Stimulated activated CD8-positive, alpha-beta memory T cell treated with anti-CD3 and anti-CD28 coated beads, Interleukin-2, amount 100 ng/mL, for 48 hours (primary cell): ENCODE measurements at places on chromosomes 2 and 18.

GRCh38 chr2:187482796-187483195, 34.7 kb upstream of the CALCRL start:
- DNase-seq, result no peak

GRCh38 chr2:15359716-15360531, 201.2 kb downstream of the NBAS start:
- DNase-seq, result no peak

DNA sequence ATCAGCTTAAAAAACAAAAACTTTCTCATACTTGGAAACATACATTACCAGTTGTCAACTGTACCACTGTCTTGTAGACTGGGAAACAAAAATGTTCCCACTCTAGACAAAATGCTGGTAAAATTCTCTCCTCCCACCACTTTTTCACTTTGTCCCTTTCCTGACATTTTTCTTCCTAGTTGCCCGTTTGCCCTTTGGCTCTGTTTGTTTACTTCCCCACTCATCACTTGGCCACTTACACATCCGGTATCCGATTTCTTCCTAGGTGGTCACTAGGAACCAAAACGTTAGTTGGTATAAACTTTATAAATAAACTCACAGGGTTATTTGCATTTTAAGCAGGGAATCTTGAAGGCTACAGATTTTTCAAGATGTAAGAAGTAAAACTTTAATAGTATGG, 84.9 kb downstream of the METTL4 start:
- DNase-seq, result no peak

GRCh38 chr2:240129731-240130392, 6.2 kb downstream of the COPS9 start:
- no peak for DNase-seq
